ENCODE measurements at places on chromosomes 1 and 21. TPM values are rescaled to one million over a fixed set of nuclear protein-coding genes. Genes with fewer than 3 reads are reported as not detected.

The AMPD1 gene
- not detected for total RNA-seq

The WNT4 gene
- total RNA-seq, result not detected

The TMEM81 gene
- 6.0 TPM for total RNA-seq

GRCh38 chr1:29657816-29658215 is 421.5 kb downstream of the PTPRU start:
- DNase-seq, result no peak

DNA sequence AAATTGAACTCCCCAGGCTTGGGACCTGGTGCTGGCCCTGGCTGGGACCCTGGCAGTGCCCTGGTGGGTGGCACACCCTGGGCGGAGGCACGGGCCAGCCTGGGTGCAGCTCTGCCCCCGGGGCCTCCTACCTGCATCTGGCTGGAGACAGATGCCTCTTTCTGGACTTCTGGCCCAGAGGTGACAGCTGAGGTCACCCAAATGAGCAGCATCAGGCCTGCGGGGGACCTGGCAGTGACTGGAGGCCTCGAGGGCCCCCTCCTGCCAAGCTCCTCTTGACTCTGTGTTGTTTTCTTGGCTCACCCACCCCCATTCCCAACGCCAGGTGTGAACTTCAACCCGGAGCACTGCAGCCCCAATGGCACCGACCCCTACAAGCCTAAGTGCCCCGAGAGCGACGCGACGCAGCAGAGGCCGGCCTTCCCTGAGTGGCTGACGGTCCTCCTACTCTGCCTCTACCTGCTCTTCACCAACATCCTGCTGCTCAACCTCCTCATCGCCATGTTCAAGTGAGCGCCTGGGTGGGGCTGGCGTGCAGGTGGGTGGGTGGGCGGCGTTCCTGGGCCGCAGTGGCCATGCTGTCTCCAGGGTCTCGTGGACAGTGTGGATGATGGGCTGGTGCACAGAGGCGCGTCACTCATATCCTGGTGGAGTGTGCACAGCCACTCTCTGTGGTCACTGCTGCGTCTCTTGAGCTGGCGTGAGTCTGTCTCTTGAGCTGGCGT is 41.6 kb upstream of the LRRC3 start:
- DNase-seq, result no peak

- DNase-seq, result no peak
Measured at GRCh38 chr1:86701731-86702130, 2.6 kb upstream of the SH3GLB1 start.
